CD8-positive, alpha-beta memory T cell (primary cell): ENCODE measurements at places on chromosomes 16 and 17. TPM values are rescaled to one million over a fixed set of nuclear protein-coding genes. Genes with fewer than 3 reads are reported as not detected.

Gene SCGB1C2
- not detected for total RNA-seq

Gene GFAP
- not detected for total RNA-seq

Gene SOX9
- total RNA-seq: not detected

Gene DNASE1L2
- total RNA-seq: 1.5 TPM

Gene FLYWCH2
- total RNA-seq: 27.2 TPM

Gene AGRP
- total RNA-seq: not detected

Gene KRTAP1-1
- total RNA-seq: not detected

Gene RTN4RL1
- 1.2 TPM for total RNA-seq

Gene ZPBP2
- 0.58 TPM for total RNA-seq

Gene TMC5
- not detected for total RNA-seq

Gene ASB16
- total RNA-seq: 0.11 TPM

Gene MFAP4
- total RNA-seq: not detected

- no peak for DNase-seq
Measured at GRCh38 chr16:56354746-56355145, 70.6 kb downstream of the AMFR start.

DNA sequence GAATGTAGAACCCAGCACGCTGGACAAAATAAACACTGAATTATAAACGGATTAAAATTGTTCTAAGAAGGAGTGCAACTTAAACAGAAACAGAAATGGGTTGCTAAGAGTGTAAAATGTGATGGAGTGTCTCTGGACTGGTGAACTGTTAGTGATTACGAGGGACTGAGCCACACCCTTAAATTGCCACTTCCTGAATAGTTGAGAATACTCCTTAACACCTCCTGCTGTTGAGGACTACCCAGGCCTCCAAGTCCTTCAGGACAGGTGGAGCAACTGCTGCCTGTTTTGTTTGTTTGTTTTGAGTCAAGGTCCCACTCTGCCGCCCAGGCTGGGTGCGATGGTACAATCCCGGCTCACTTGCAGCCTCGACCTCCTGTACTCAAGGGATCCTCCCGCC lies 25.8 kb upstream of the IRF8 start:
- no peak for DNase-seq

- DNase-seq: no peak
Measured at GRCh38 chr16:75102595-75102994, 14.0 kb downstream of the LDHD start.

DNA sequence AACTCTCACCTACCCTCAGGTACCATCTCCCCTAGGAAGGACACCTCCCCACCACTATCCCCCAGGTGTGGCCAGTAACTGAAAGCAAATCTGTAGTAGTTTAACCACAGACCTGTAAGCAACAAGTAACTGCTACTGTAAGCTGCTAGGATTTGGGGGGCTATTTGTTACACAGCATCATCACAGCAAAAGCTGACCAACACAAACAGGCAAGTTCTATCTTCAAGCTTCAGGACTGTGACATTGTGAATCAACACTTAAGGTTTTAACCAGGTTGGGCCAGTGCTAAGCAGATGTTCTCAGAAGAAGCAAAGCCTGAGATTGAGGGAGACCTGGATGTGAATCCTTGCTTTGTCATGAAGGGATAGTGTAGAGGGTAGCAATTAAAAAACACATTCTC lies 47.0 kb downstream of the ABCC6 start:
- no peak for DNase-seq

- DNase-seq: no peak
Measured at GRCh38 chr16:20866145-20866772, 33.9 kb downstream of the DCUN1D3 start.

- no peak for DNase-seq
Measured at GRCh38 chr17:12768255-12768654, 21.0 kb upstream of the ARHGAP44 start.

GRCh38 chr16:77899416-77899815 lies 111.1 kb downstream of the VAT1L start:
- DNase-seq: no peak

DNA sequence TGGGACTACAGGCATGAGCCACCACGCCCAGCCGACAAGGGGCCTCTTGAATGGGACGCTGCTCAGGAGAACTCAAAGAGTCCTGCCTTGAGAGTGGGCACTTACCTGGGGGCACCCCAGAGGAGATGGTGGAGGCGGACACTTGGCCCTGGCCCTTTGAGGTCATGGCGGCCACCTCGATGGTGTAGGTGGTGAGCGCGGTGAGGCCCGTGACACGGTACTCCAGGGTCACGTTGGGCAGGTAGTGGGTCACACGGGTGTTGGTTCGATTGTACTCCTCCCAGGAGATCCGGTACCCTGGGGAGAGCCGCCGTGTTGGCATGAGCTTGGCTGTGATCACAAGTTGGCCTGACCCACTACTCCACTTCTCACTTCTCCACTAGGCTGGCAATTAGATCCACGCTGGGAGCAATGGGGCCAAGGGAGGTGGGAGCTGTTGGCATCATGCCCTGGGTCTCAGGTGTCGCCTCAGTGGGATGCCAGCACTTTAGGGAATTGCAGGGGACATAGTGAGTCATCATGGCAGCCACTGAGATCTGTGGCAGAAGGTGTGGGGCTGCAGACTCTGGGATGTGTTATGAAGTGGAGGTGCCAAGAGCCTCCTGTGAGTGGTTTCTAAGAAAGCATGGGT lies 89.2 kb upstream of the CDC42EP4 start:
- DNase-seq: no peak

- DNase-seq: no peak
Measured at GRCh38 chr17:77233635-77234334, 93.0 kb downstream of the SEC14L1 start.

GRCh38 chr17:45341533-45342158 lies 24.8 kb upstream of the MAP3K14 start:
- DNase-seq: no peak

- no peak for DNase-seq
Measured at GRCh38 chr17:50372222-50372757, 694 bp downstream of the MRPL27 start.

- no peak for DNase-seq
Measured at GRCh38 chr17:29659155-29659554, 36.4 kb upstream of the CORO6 start.

DNA sequence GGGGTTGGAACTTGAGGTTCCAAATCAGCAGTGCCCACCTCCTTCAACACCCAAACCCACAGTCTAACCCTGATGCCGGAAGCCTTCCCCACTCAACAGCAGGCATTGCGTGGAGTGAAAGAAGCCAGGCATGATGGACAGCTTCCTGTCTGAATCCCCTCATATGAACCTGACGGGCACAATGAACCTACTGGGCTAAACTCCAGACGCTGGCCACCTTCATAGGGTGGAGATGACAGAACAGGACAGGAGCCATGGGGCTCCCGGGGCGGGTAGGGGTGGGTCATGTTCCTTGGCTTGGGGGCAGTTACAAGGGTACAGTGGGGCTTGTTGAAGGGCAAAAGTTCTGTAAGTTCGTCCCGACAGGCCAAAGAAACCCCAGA lies 460 bp upstream of the HSBP1 start:
- DNase-seq: no peak

GRCh38 chr16:369275-369865 lies 968 bp downstream of the MRPL28 start:
- DNase-seq: no peak

DNA sequence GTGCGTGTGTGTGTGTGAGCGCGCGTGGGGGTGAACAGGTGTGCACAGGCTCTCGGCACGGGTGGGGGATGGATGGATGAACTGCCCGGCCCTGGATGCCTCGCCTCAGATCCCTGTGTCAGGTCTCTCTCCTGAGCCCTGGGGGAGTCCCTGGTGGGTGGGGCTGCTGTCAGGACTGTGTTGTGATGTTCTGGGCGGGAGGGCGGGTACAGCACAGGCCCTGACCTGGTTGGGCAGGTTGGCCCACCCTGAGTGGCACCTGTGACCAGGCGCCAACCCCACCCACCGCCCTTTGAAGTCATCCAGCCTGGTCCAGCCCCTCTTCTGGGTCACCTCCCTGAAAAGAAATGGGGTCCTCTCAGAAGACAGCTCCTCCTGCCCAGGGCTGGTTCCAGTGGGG lies 41.6 kb upstream of the TAC4 start:
- DNase-seq: no peak
